GM19239 (cell line): ENCODE measurements at places on chromosomes 16 and 17.
A peak's percentile ranks its signal among the peaks of the same experiment; 100 is the strongest.

GRCh38 chr17:8918807-8919465 lies 46.6 kb downstream of the PIK3R5 start:
- DNase-seq = no peak

- peak; percentile 93 for DNase-seq
These were observed at the start of gene ALKBH5 for GRCh38 chr17:18183334-18184142. ALKBH5 (plus strand) TSS chr17:18183828; CDS start chr17:18184244, 416 bp downstream.

DNA sequence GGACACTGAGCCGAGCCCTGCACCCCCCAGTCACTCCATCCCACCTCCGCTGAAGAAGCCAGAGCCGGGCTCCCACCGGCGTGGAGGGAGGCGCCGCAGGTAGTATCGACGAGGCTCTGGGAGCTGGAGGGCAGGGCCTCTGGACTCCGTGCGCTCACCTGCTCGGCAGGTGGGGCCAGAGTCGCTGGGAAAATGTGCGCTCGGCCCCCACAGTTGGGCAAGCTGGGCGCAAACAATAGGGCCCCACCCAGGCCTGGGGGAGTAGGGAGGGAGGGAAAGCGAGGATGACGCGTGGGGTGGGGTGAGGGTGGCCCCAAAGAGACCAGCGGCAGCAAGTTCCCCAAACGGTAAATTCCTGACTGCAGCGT lies 668 bp downstream of the JUP start:
- no peak for DNase-seq

GRCh38 chr17:79806863-79807720 lies 10.2 kb upstream of the CBX8 start:
- DNase-seq = no peak

- no peak for DNase-seq
These were observed 129.1 kb downstream of the MYO1D start for GRCh38 chr17:32747856-32748255.

- DNase-seq = peak; percentile 75
These were observed 19.1 kb downstream of the OSBPL7 start for GRCh38 chr17:47802341-47803022.

GRCh38 chr17:63999680-64000531 lies 1.8 kb downstream of the PRR29 start:
- no peak for DNase-seq

DNA sequence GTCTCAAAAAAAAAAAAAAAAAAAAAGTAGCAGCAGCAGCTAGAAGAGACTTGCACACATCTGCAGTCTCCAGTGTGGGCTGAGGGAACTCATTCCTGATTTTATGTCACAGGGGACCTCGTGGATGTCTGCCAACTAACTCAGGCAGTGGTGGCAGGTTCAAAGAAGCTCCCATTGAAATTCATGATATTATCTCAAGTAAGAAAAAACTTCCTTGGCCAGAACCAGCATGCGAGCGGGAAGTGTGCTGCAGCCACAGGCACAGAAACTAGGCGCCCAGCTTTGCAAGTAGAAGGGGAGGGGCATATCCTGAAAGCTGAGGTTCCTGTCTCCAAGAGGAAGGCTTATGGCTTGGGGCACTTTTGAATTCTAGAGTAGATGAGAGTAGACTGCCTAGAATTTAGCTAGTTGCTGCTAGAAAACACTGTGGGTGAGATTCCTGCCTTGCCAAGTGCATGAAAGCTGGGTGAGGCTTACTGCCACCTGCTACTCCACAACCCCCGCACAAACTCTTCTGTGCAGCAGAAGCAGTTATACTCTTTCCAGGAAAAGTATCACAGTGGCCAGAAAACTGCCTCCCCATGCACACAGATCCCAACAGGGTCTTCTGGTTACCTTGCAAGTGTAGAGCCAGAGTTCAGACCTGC lies 603.8 kb upstream of the CA10 start:
- DNase-seq = no peak

DNA sequence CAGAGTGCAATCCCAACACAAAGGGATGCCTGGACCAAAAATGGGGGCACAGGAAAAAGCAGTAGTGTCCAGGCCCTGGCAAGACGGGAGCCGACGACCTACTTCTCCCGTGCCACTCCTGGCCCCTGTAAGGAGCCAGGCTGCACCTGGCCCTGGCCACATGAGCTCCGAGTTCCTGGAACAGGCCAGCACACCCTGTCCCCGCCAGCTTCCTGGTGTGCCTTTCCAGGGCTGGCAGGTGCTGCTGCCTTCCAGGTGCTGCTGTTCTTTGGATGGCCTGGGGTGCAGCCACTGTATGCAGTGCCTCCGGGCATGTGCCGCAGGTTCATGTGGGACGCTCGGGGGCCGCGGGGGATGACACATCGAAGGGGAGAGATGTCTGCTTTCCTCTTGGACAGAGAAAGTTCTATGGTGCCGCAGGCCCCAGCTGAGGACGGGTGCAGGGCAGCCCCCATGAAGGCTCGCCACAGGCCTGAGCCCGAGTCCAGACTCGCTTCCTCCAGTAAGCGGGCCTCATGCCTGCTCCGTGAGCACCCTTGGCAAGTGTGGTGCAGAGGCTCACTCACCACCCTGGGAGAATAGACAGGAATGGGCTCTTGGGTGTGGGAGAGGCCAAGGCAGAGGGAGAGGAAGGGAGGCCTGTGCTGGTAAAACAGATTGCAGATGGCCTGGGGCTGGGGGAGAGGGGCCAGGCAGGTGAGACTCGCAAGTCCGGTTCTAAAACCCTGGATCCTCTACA lies 54.7 kb upstream of the FASN start:
- DNase-seq = no peak

DNA sequence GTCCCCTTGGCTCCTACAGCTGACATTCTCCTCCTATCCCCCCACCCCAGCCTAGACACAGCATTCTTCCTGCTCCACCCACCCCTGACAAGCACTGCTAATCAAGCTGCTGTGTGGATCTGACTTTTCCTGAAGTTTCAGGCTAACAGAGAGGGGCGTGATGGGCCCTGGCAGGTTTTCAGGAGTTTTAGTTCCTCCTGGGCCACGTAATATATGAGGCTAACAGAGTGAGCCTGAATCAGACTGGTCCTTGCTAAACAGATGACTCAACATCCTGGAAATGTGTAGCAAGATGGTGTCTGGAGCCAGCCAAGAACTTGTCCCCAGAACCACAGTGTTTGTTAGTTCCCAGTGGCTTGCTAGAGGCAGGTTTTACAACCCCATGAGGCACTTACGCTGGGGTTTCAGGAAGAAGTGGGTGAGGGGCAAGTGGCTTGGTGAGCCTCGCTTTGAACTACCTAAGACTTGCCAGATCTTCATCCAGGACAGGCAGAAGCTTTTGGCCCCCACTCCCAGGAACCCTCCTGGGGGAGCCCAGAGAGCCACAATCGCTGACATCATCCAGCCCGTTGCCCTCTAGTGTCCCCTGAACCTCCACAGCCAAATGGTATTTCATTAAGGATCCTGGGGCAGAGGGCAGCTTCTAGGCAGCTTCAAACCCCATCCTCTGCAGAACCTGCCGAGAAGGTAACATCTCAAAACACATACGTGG lies 15.9 kb downstream of the TMEM92 start:
- no peak for DNase-seq

- no peak for DNase-seq
These were observed 123.6 kb upstream of the MED13 start for GRCh38 chr17:62188713-62189112.

- no peak for DNase-seq
These were observed 33.4 kb downstream of the VAC14 start for GRCh38 chr16:70767377-70768202.

DNA sequence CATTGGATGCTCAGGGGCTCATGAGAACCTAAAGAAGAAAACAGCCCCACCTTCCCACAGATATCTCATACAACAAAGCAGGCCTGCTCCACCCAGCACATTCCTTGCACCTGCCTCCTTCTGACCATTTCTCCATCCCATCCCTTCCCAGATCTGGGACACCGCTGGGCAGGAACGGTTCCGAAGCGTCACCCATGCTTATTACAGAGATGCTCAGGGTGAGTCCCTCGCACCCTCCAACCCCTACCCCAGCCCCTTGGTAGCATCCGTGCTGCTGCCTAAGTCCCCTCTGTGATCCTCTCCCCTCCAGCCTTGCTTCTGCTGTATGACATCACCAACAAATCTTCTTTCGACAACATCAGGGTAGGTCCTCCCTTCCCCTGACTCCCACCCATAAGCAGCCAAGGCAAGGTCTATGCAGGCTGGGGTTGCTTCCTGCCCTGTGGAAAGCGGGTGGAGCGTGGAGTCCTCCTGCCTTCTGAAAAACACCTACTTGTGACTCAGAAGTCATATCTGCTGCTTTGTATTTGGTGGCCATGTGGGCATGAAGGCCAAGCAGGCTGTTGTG lies 5.4 kb upstream of the NHERF1 start:
- no peak for DNase-seq

DNA sequence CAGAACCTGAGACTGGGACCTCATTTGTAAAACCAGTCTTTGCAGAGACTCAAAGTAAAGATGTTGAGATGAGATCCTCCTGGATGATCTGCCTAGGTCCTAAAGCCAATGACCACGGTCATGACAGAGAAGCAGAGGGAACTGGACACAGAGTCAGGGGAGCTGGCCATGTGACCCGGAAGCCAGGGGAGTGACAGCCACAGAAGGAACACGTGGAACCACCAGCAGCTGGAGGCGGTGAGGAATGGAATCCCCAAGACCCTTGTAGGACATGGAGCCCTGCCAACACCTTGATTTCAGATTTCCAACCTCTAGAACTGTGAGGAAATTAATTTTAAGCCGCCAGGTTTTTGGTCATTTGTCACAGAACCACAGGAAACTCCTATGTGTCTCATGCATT lies 37.0 kb downstream of the USP22 start:
- DNase-seq = no peak

DNA sequence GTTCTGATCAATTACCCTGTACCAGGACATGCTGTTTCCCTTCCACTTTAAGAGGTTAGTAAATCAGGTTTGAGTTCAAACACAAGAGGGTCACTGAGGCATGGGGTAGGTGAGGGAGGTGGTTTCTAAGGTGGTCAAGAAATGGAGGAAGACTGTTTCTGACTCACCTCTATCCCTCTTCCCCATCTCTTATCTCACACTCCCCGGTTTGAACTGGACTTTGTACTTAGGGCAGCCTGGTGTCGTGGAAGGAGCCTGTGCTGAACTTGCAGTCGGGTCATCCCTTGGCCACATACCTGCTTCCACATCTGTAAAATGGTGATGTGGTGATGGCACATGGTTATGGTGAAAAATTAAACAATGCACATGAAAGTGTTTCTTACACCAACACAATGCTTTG lies 17.2 kb upstream of the TMEM98 start:
- DNase-seq = no peak

GRCh38 chr16:66026211-66026610 lies 340.3 kb upstream of the CDH5 start:
- DNase-seq = no peak

DNA sequence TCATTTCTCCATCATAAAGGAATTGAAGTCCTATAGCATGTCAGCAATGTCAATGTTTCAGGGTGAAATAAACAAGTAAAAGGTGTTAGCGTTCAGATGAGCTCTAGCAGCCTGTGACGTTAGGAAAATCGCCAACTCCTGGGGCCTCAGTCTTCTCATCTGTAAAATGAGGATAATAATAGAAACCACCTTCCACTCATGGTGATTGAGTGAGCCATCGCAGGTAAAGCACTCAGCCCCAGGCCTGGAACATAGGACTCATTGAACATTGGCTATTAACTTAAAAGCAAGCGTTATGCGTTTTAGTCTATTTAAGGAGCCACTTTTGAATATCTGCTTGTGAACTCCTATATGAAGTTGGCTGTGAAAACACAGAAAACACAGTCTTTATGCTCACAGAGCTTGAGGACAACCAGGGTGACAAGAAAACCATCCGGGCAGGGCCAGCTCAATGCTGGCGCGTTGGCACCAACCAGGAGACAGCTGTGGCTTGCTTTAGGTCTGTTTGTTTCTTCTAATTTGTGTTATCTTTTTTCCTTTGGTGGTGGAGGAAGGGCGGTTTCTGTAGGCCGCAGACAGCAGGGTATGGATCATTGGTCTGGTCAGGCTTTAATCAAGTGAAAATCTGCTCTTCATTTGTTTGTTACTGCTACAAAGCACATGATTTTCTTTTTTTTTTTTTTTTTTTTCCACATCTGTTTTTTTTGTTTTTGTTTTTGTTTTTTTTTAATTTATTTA lies 35.7 kb upstream of the MED9 start:
- DNase-seq = no peak

- DNase-seq = peak; percentile 36
These were observed 54.9 kb upstream of the WSB1 start for GRCh38 chr17:27239046-27239445.

DNA sequence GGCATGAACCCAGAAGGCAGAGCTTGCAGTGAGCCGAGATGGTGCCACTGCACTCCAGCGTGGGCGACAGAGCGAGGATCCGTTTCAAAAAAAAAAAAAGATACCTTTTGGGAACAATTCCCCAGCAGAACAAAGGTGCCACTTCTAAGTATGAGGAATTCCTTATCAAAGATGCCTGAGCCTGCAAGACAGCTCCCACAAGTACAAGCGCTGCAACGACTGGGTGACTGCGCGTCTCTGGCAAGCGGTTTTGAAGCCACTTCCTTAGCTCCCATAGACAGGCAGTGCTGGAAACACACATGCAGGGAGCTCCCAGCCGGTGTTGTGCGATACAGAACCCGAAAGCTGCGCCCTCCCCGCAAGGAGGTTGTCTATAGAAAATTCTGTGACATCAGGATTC lies 60.5 kb downstream of the ADCY9 start:
- no peak for DNase-seq

DNA sequence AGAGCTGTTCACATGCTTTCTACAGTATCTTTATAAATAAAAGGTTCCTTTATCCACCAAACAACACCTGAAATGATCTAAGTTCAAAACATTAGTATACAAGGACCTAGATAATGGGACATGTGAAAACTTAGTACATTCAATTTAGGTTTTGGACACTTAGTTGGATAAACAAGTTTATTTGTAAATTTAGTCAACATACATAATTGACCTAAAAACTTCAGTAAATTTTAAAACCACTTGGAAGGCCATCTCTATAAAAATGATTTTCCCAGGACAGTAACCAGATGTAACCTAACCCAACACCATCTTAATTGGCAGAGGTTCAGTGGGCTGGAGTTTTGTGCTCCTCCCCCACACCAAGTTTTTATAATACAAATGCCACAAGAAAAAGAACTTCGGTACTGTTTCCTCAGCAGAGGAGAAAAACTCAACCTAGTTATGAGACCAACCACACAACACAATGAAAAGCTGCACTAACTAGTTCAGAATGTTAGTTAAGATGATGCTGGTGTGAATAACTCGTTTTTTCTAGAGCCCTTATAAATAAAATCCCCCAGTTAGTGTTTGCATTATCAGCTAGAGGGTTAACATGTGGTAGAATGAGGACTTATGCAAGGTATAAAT lies 7.2 kb upstream of the UNK start:
- DNase-seq = no peak

- no peak for DNase-seq
These were observed 2.5 kb upstream of the CDYL2 start for GRCh38 chr16:80806927-80807340.

DNA sequence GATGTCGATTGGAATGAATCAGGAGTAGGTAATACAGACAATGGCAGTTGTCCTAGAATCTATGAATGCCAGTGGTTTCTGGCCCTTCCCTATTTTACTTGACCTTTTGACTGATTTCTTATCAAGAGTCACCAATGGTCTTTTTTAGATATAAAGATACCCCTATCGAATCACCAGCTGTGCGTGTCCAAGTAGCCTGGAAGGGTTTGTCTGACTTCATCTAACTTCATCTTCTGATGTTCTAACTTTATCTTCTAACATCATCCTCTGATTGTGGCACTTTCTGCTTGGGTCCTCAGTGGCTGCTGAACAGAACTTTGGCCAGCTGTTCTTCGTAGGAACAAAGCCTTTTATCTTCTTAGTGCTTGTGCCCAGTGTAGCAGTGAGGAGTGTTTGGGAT lies 129.7 kb downstream of the MSI2 start:
- no peak for DNase-seq

- no peak for DNase-seq
These were observed 1.4 kb downstream of the SOX9 start for GRCh38 chr17:72122010-72122764.
